ENCODE measurements at places on chromosomes 2 and 18.

DNA sequence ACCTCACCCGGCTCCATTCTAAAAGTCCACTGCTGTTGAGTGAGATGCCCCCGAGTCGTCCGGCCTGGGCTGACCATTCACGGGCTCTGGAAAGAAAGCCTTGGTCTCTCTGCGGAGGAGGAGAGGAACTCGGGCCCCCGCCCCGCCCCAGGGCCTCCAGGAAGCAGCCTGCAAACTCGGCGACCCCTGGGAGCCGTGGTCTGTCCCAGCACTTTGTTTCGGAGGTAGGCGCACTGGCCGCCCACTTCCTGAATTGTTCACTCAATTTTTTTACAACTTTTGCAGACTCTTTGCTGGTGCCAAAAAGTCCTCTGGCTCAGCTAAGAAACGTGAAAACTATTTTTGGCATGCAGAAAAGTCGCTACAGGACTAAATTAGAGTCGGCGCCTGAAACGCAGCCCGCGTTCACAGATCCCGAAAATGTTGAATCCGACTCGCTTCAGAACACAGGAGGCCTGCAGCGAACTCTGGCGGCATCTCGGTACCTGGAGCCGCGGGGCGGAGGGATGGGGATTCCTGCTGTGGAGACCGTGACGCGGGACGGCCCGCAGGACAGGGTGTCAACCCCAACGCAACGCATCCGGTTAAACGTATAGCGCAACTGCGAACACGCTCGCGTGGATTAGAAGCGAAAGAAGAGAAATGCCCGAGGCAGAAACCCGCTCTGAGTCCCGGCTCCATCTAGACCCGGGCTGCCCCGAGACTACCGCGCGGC lies 1.5 kb downstream of the PXDN start:
- peaks cover 3% of the 10 kb centered on the region for H3K27me3 ChIP-seq
- H3K4me3 ChIP-seq: peak overlapping the region; percentile 75
- no peaks in the 10 kb centered on the region for H3K36me3 ChIP-seq
- DNase-seq: peak; percentile 79

- peaks cover 2% of the 10 kb centered on the region for H3K4me1 ChIP-seq
- H3K27ac ChIP-seq: no peak overlapping the region
- H3K4me3 ChIP-seq: no peak overlapping the region
These were observed 73.5 kb downstream of the COLEC12 start for GRCh38 chr18:427005-427404.

GRCh38 chr18:49371786-49372185 lies 88.7 kb downstream of the DYM start:
- H3K4me1 ChIP-seq: no peaks in the 10 kb centered on the region
- no peaks in the 10 kb centered on the region for H3K27me3 ChIP-seq
- no peak for DNase-seq
- H3K36me3 ChIP-seq: no peaks in the 10 kb centered on the region
- no peak overlapping the region for H3K4me3 ChIP-seq

- no peaks in the 10 kb centered on the region for H3K27me3 ChIP-seq
- H3K27ac ChIP-seq: peak overlapping the region; percentile 23
- no peak for DNase-seq
- no peak overlapping the region for H3K4me3 ChIP-seq
These were observed 2.4 kb upstream of the MSGN1 start for GRCh38 chr2:17813742-17814473.

GRCh38 chr2:170817093-170818035 lies 677 bp downstream of the GAD1 start:
- H3K27me3 ChIP-seq: peaks cover 52% of the 10 kb centered on the region
- H3K36me3 ChIP-seq: no peaks in the 10 kb centered on the region
- peaks cover 61% of the 10 kb centered on the region for H3K4me1 ChIP-seq
- H3K27ac ChIP-seq: no peak overlapping the region
- H3K4me3 ChIP-seq: peak overlapping the region; percentile 49

GRCh38 chr2:189386741-189387140 lies 54.5 kb upstream of the WDR75 start:
- no peak overlapping the region for H3K27ac ChIP-seq
- no peak for DNase-seq
- H3K27me3 ChIP-seq: no peaks in the 10 kb centered on the region
- H3K4me1 ChIP-seq: no peaks in the 10 kb centered on the region
- no peaks in the 10 kb centered on the region for H3K36me3 ChIP-seq
- H3K4me3 ChIP-seq: no peak overlapping the region

DNA sequence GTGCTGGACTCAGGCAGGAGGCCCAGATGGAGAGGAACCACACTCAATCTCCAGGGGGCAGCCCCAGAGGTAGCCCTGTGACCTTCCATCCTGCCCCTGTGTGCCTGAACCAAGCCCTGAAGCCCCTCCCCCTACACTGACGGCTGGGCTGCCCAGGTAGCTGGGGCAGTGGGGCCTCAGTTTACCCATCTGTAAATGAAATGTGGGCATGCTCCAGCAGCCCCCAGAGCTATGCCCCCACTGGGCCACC lies 15.8 kb downstream of the CROCC2 start:
- no peak overlapping the region for H3K27ac ChIP-seq
- no peak for DNase-seq
- no peak overlapping the region for H3K4me3 ChIP-seq
- no peaks in the 10 kb centered on the region for H3K27me3 ChIP-seq

DNA sequence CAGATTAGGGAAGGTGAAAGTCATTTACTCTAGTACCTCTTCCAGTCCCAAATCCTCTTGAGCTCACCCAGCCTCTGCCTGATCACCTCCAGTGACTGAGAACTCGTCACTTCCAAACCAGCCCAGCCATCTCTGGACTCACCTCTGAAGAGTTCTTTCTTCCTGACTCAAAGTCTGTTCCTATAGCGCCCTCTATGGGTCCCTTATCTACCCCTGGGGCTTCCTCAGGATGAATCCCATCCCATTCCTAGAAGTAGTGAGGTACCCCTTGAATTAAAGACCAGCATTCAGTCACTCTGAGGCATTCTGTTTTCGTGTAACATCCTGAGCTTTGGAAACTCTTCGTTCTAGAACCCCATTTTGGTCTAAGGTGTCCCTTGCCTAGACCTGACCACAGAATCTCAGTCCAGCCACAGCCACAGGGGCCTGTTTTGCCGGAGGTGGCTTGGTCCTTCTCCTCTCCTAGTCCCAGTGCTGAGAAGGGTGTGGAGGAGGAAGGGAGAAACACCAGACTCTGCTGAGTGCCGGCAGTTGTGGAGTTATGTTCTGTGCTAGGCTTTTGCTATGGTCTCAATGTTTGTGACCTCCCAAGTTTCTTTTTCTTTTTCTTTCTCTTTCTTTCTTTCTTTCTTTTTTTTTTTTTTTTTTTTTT lies 32.7 kb downstream of the SIX3 start:
- H3K27me3 ChIP-seq: no peaks in the 10 kb centered on the region
- no peak overlapping the region for H3K4me3 ChIP-seq
- no peak overlapping the region for H3K27ac ChIP-seq
- no peak for DNase-seq
- H3K4me1 ChIP-seq: no peaks in the 10 kb centered on the region

DNA sequence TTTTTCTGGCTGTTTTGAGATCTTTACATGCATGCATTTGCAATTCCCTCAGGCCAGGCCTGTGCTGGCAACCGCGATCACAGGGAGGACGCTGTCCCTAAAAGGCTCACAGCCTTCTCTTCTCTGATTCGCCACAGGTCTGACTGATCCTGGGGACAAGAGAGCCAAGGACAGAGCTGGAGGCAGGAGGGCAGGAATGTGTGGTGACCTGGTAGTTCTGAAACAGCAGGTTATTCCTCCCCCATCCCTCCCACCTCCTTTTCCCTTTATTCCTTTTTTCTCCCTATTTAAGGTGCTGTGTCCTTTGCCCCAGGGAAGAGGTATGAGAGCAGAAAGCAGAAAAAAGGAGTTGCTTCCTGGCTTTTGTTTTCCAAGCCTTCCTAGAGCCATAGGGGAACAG lies 21.9 kb downstream of the TMEM177 start:
- H3K4me3 ChIP-seq: no peak overlapping the region
- no peak for DNase-seq
- H3K27me3 ChIP-seq: no peaks in the 10 kb centered on the region
- H3K4me1 ChIP-seq: peaks cover 8% of the 10 kb centered on the region
- H3K36me3 ChIP-seq: no peaks in the 10 kb centered on the region

- no peak for DNase-seq
- H3K27me3 ChIP-seq: no peaks in the 10 kb centered on the region
- H3K4me1 ChIP-seq: no peaks in the 10 kb centered on the region
- no peaks in the 10 kb centered on the region for H3K36me3 ChIP-seq
These were observed 886.7 kb upstream of the CHAC2 start for GRCh38 chr2:52880872-52881271.

- no peak for DNase-seq
- H3K27ac ChIP-seq: no peak overlapping the region
- no peak overlapping the region for H3K4me3 ChIP-seq
- no peaks in the 10 kb centered on the region for H3K27me3 ChIP-seq
- no peaks in the 10 kb centered on the region for H3K4me1 ChIP-seq
These were observed 102.8 kb upstream of the RBMS1 start for GRCh38 chr2:160596441-160596840.

DNA sequence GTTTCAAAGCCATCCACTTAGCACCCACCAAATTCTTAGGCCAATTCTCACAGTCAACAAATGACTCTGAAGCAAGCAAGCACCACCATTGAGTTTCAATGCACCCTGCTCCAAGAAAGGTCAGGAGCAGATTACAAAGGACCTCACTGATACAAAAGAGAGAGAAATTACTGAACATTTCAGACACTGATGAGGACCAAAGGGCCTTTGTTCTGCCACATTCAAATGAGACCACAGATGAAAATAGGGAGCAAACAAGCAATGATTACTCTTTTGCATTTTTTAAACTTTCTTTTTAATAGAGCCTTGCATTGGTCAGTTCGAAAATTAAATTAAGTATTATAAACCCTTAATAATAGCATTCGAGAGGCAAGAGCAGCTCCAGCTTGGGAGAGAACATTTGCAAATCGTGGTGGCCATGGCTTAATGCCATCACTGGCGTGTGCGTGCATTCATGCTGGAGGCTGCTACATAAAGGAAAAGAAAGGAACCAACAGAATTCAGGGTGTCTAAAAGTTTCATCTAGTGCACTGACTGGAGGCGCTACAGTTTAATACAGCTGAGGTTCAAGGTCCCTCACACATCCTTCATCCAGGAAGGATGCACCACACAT lies 87.5 kb downstream of the KLF7 start:
- H3K27ac ChIP-seq: no peak overlapping the region
- H3K4me1 ChIP-seq: peaks cover 25% of the 10 kb centered on the region
- H3K36me3 ChIP-seq: peaks cover 24% of the 10 kb centered on the region
- H3K27me3 ChIP-seq: no peaks in the 10 kb centered on the region
- DNase-seq: no peak

DNA sequence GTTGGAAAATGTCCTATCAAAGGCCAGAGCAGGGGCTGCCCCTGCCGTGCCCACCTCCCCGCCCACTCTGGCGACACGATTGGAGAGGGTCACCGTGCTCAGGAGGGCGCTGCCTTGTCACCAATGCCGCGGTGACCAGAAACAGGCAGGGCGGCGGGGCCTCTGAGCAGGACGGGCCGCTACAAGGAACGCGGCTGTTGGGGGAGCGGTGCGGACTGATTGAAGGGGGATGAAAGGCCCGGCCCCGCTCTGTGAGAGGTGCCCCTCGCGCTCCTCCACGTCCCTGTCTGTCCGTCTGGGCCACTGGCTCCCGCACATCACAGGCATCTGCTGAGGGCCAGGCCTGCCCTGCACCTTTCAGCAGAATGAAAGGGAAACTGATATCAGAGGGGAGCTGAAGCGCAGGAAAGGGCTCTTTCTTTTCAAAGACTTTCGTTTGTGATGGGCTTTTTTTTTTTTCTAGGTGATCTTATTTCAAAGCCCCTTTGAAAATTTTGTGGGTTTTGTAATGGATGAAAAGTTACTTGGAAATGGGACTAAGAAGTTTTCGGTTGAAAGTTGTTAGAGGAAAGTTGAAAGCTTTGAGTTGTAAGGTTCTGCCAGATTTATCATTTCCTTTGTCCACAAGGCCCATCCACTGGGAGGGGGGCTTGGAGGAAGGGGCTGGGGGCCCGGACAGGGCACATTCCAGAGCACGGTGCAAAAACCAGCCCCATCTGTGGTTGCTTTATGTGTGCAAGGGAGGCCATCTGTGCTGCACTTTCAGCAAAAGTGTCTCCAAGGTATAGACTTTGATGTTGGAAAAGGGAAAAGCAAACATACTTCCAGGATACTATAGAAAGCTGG lies 244.2 kb downstream of the KLHL29 start:
- no peak overlapping the region for H3K4me3 ChIP-seq
- no peak overlapping the region for H3K27ac ChIP-seq
- H3K4me1 ChIP-seq: no peaks in the 10 kb centered on the region
- no peaks in the 10 kb centered on the region for H3K27me3 ChIP-seq
- DNase-seq: no peak

- H3K27me3 ChIP-seq: no peaks in the 10 kb centered on the region
- no peak overlapping the region for H3K4me3 ChIP-seq
- H3K4me1 ChIP-seq: no peaks in the 10 kb centered on the region
- DNase-seq: no peak
These were observed 166.7 kb downstream of the FHOD3 start for GRCh38 chr18:36464126-36464651.

DNA sequence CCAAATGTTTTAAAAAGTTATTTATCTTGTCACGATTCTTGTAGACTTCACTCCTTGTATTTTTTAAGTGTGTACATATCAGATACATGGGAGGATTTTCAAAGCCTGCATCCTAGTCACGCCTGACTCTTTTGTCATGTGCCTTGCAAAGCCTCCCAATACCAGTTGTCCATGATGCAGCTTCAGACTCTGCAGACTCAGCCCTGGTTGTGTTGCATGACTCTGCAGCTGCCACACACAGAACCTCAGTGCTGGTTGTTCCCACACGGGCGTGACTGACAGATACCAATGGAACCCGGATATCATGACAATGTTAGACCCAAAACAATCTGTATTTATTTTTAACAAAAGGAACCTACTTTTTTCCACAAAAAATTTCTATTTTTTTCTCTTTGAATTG lies 38.2 kb downstream of the TPO start:
- H3K27me3 ChIP-seq: no peaks in the 10 kb centered on the region
- no peak overlapping the region for H3K27ac ChIP-seq
- no peak for DNase-seq
- no peak overlapping the region for H3K4me3 ChIP-seq

DNA sequence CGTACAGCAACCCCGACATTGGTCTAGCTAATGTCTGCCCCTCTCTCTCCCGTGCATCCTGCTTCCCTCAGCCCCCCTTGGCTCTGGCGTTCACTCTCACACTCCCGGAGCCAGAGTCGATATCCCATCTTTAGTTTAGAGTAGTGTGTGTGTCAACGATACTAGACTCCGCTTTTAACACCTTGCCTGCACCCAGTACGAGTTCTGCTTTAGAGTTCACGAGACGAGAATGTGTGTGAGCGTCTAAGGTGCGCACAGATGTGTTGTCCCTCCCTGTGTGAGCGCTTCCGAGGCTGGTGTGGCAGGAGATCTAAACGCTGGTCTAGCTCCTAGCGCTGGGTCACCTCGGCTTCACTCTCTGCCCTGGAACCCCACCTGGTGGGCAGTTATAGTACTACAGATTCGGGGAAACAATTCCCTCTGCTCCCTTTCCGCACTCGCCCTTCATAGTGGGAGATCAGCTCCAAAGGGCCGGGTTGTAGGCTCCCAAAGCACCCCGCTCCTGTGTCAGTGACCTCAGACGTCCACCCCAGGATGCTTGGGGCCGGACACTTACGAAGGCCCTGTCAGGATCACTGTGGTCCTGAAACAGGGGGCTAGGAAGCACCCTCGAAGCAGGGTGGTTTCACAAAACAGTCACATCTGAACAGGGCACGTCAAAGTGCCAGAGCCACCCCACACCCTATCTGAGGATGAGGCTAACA lies 2.6 kb upstream of the CYP26B1 start:
- H3K4me3 ChIP-seq: no peak overlapping the region
- H3K27ac ChIP-seq: no peak overlapping the region
- peaks cover 35% of the 10 kb centered on the region for H3K4me1 ChIP-seq
- DNase-seq: peak; percentile 61
- peaks cover 45% of the 10 kb centered on the region for H3K27me3 ChIP-seq

All from upper lobe of left lung (tissue), 6 donors.